CD4-positive, CD25-positive, alpha-beta regulatory T cell (primary cell): ENCODE measurements at places on chromosomes 11 and 22. TPM values are rescaled to one million over a fixed set of nuclear protein-coding genes. Genes with fewer than 3 reads are reported as not detected.
A peak's percentile ranks its signal among the peaks of the same experiment; 100 is the strongest.

The DEPDC7 gene
- 0.64 TPM for total RNA-seq

The OR52I2 gene
- total RNA-seq = not detected

DNA sequence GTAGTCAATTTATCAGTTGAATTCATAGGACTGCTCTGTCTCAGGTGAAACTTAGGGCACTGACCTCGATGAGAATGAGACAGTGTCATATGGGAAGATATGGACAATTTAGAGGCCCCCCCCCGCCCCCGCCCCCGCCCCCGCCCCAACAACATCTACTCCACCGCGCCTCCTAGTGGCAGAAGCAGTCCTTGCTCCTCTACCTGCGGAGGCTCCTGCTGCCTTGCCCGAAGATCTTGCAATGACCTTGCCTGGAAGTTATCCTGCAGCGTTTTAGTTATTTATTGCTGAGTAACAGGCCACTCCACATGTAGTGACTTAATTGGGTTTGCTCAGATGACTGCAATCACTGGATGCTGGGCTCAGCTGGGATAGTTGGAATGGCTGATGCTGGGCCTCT, 15.2 kb downstream of the SERPINH1 start:
- peak; percentile 43 for DNase-seq

DNA sequence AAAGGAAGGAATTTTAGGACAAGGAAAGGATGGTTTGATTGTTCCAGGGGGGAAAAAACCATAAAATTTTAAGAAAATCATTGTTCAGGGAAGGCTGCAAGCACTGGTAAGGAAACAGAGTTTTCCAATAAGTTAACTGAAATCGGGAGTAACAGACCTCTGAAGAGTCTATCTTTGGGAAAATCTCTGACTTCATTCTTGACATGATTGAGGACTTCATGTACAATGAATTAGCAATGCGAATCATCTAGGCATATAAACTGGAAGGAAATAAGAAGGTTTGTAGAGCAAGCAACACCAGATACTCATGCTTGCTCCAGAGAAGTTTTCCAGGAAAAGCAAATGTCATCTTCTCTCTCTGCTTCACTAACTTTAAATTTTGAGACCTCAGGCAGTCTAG, 18.5 kb downstream of the APLP2 start:
- no peak for DNase-seq

GRCh38 chr22:30744224-30744623, 49.5 kb downstream of the OSBP2 start:
- DNase-seq = no peak

- no peak for DNase-seq
Measured at GRCh38 chr11:108112057-108112456, 9.3 kb upstream of the ACAT1 start.

DNA sequence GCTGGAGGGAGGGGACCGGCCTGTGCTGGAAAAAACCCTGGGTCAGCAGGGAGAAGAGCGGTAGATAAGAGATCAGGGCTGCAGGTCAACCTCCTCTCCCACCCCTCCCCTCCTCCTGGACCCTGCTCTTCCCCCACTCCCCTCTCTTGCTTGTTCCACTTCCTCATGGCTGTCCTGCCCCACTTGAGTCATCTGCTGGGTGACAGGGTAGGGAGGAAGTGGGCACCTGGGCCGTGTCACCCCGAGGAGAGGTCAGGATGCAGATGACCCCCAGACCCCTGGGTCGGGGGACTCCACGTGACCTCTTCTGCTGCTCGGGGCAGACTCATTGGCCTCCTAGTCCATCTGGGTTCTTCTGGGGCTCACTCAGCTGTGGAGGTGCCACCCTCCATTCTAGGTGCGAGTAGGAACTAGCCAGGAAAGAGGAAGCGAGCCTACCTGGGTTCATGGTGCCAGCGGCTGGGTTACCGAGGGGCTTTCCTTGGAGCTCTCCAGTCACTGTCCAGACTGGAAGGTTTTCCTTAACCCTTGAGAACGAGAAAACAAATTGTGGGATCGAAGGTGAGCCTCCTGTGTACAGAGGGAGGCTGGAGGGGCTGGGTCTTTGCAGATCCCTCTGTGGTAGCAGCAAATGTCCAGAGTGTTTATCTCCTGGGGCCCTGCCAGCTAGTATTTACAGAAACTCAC, 6.5 kb downstream of the APOL2 start:
- no peak for DNase-seq
